ENCODE measurements at places on chromosomes 4 and X.

DNA sequence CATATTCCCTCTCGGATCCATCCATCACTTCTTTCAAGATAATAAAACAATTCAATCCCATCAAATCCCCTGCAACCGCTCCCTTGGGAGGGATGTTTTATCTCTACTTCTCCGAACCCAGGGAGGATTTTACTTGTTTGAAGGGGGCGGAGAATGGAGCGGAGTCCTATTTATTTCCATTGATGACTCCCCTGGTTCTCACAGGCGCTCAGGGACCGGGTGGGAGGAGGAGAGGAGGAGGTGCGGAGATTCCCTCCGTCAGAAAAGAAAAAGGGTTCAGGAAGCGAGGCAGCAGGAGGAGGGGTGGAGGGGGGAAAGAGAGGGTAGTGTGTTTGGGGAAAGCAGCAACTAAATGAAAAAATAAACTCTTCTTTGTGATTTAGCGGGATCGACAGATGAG is 2.1 kb downstream of the NDNF start:
- no peak for DNase-seq
- no peak overlapping the region for H3K27ac ChIP-seq
- H3K27me3 ChIP-seq, result peaks cover 40% of the 10 kb centered on the region

- H3K27ac ChIP-seq, result no peak overlapping the region
- peaks cover 9% of the 10 kb centered on the region for H3K36me3 ChIP-seq
- no peak overlapping the region for H3K4me3 ChIP-seq
- H3K27me3 ChIP-seq, result no peaks in the 10 kb centered on the region
- no peak for DNase-seq
Measured at GRCh38 chrX:65745427-65745826, 78.0 kb downstream of the MSN start.

DNA sequence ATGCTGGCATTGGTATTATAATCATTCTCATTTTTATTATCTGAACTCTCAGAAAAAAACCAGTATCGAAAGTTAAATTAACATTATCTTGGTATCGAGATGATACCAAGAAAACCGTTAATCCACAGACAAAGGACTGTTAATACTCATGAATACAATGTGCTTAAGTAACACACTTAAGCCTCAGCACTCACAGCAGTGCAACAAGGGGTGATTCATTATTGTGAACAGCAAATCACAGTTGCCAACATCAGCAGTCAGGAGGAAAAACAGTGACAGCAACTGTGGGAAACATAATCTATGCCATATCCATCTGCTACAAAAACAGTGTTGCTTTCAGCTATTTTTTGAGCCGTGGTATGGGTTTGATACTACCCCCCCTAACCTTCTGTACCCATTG is 210.9 kb upstream of the ATOH1 start:
- H3K36me3 ChIP-seq, result no peaks in the 10 kb centered on the region
- no peak for DNase-seq
- no peak overlapping the region for H3K27ac ChIP-seq
- no peaks in the 10 kb centered on the region for H3K4me1 ChIP-seq
- no peaks in the 10 kb centered on the region for H3K27me3 ChIP-seq

DNA sequence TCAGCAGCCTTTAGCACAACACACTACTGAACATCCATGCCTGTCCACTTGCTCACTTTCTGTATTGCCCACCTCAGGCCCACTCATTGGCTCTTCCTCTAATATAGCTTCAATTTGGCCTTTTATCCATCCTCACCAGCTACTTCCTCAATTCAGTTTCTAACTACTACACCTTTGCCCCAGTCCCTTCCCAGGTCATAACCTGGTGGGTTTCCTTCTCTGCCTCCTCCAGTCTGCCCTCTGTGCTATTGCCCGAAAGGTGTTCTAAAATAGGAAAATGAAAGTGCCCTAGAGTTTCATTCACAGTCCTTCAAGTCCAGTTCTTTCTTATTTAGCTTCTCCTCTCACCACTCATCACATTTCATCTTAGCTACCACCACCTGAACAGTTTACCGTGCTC is 23.1 kb downstream of the MOSPD2 start:
- no peak for DNase-seq
- no peak overlapping the region for H3K27ac ChIP-seq
- H3K4me3 ChIP-seq, result no peak overlapping the region
- H3K4me1 ChIP-seq, result peaks cover 9% of the 10 kb centered on the region
- H3K36me3 ChIP-seq, result no peaks in the 10 kb centered on the region

DNA sequence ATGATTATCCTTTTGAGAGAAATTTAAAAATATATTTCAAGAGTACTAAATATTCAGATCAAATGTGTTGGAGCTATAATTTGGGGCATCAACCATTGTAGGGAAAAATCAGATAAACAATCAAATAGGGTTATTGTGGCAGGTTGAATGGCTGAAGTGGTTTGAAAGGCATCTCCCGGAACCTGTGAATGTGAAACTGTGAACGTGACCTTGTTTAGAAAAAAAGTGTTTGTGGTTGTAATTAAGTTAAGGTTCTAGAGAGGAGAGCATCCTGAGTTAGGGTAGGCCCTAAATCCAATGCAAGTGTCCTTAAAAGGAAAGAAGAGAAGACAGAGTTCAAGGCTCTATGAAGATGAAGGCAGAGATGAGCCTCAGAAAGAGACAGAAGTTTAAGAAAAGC is 37.4 kb downstream of the ADGRA3 start:
- no peak overlapping the region for H3K27ac ChIP-seq
- H3K27me3 ChIP-seq, result no peaks in the 10 kb centered on the region
- no peak overlapping the region for H3K4me3 ChIP-seq
- DNase-seq, result no peak

GRCh38 chrX:150499240-150499639 is 69.2 kb upstream of the MTM1 start:
- H3K4me1 ChIP-seq, result peaks cover 6% of the 10 kb centered on the region
- H3K27ac ChIP-seq, result no peak overlapping the region
- H3K4me3 ChIP-seq, result no peak overlapping the region

DNA sequence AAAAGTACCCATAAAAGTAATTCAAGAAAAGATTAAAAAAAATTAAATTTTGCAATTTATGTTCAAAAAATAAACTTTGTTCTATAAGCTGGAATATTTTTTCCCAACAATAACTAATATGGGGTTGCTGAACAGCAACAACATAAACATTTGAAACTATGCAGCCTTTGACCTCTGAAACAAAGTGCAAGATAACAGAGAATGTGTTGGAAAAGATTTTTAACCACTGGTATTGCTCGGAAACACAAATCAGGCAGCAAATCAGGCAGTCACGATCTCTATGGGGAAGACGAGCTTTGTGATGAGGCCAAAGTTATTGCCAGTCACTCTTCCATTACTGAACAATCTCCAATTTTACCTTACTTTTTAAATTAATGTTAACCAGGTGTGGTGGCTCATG is 332.1 kb downstream of the PABPC4L start:
- no peak overlapping the region for H3K27ac ChIP-seq
- DNase-seq, result no peak
- H3K27me3 ChIP-seq, result no peaks in the 10 kb centered on the region

GRCh38 chr4:39085891-39086290 is 23.9 kb downstream of the KLHL5 start:
- H3K27me3 ChIP-seq, result no peaks in the 10 kb centered on the region
- H3K36me3 ChIP-seq, result peaks cover 1% of the 10 kb centered on the region
- no peak overlapping the region for H3K27ac ChIP-seq
- H3K4me3 ChIP-seq, result no peak overlapping the region
- DNase-seq, result no peak

DNA sequence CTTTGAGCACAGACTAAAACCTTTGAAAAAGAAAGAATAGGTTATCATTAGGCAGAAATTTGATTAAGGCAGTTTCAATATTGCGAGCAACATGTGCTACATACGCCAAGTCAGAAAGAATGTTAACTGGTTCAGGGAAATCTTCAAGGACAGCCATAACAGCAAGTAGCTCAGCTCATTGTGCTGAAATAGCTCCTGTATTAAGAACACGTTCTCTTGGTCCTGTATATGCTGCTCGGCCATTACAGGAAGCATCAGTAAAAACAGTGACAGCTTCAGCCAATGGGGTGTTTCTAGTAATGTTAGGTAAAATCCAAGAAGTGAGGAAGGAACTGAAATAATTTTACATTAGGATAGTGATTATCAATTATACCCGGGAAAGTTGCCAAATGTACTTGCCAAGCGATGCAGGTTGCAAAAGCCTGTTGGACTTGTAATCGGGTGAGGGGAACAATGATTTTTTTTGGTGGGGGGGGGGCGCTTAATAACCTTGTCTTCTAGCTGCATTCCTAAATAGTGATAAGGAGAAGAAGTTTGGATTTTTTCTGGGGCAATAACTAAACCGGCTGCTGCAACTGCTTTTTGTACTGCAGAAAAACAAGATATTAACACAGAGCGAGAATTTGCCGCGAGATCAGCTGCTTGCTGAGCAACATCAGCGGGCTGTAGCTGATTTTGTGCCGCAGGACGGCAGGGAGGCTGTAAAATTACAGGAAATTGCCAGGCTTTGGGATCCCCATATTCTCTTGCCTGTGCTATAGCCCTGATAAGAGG is 49.4 kb upstream of the RASSF6 start:
- no peaks in the 10 kb centered on the region for H3K27me3 ChIP-seq
- no peaks in the 10 kb centered on the region for H3K36me3 ChIP-seq
- no peak overlapping the region for H3K27ac ChIP-seq
- no peaks in the 10 kb centered on the region for H3K4me1 ChIP-seq
- no peak overlapping the region for H3K4me3 ChIP-seq
- no peak for DNase-seq

DNA sequence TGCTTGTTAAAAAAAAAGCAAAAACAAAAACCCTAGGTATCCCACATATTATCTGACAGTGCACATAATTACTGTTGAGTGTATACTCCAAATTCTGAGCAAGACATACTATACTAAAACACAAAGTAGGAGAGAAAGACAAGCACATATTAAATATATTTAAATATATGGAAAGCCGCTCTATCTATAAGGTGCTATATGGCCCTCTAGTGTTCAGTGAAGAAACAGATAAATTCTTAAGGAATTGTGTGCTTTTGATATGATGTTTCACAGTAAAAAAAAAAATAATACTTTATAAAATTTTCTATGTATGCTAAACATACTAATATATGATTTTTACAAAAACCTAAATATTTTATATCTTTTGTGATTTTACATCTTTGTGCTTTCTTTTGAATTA is 137.8 kb downstream of the FBXW7 start:
- H3K36me3 ChIP-seq, result no peaks in the 10 kb centered on the region
- no peak for DNase-seq
- H3K27ac ChIP-seq, result no peak overlapping the region
- H3K27me3 ChIP-seq, result no peaks in the 10 kb centered on the region

- no peak for DNase-seq
- H3K27me3 ChIP-seq, result no peaks in the 10 kb centered on the region
- no peaks in the 10 kb centered on the region for H3K4me1 ChIP-seq
Measured at GRCh38 chr4:54473798-54474197, 184.0 kb upstream of the KIT start.

DNA sequence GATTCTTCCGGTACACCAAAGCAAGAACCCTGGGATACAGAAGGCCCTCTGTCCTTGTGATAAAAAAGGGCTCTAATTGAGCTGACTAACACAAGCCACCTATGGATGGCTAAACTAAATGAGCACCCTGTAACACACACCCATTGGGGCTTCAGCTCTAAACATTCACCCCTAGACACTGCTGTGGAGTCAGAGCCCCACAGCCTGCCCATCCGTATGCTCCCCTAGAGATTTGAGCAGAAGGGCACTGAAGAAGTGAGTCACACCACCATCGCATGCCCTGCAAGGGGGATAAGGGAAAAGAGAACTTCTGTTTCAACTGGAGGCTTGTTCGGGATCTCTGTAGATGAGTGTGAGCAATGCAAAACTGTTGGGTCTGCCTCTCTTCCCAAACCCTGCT is 545.2 kb downstream of the KCTD8 start:
- H3K4me1 ChIP-seq, result no peaks in the 10 kb centered on the region
- H3K27ac ChIP-seq, result no peak overlapping the region
- DNase-seq, result no peak
- no peaks in the 10 kb centered on the region for H3K27me3 ChIP-seq
- H3K4me3 ChIP-seq, result no peak overlapping the region

DNA sequence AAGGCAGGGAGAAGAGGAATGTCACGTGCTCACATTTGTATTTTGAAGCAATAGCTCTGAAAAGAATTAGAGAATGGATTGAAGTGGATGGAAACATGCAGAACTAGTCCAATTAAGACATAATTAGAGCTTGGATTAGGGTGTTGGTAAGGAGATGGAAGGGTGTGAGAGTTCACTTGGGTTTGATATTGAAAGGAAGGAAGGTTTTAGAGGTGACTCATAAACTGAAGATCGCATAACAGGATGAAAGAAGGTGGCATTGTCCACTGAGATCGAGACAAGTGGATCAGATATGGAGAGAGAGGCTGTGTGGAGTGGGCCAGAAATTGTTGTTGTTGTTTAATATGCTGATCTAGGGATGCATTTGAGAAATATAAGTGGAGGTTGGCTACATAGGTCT is 244.0 kb upstream of the SMIM31 start:
- H3K4me3 ChIP-seq, result no peak overlapping the region
- no peaks in the 10 kb centered on the region for H3K4me1 ChIP-seq
- H3K36me3 ChIP-seq, result no peaks in the 10 kb centered on the region
- no peak for DNase-seq

GRCh38 chr4:169677150-169677748 is 56.9 kb downstream of the CLCN3 start:
- H3K27me3 ChIP-seq, result no peaks in the 10 kb centered on the region
- H3K4me3 ChIP-seq, result no peak overlapping the region
- H3K27ac ChIP-seq, result no peak overlapping the region
- H3K36me3 ChIP-seq, result no peaks in the 10 kb centered on the region

GRCh38 chr4:158630893-158631292 is 40.8 kb downstream of the C4orf46 start:
- H3K36me3 ChIP-seq, result no peaks in the 10 kb centered on the region

DNA sequence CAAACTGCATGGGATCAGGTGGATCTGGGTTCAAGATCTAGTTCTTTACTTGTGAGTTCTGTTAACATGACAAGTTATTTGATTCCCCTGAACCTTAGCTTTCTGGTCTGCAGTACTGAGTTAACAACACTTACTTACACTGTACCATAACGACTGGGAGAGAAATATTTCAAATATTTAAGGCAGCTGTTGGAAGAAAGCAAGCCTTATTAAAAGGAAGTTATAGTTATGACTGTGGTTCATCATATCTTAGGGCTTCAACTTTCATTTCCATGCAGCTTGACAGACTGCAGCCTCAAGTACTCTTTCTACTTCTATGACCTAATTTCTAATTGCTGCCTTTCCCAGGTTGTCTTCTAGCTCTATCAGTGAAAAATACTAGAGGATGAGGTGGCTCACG is 40.0 kb upstream of the PDGFRA start:
- H3K27me3 ChIP-seq, result no peaks in the 10 kb centered on the region
- H3K4me3 ChIP-seq, result no peak overlapping the region
- no peaks in the 10 kb centered on the region for H3K4me1 ChIP-seq
- DNase-seq, result no peak

DNA sequence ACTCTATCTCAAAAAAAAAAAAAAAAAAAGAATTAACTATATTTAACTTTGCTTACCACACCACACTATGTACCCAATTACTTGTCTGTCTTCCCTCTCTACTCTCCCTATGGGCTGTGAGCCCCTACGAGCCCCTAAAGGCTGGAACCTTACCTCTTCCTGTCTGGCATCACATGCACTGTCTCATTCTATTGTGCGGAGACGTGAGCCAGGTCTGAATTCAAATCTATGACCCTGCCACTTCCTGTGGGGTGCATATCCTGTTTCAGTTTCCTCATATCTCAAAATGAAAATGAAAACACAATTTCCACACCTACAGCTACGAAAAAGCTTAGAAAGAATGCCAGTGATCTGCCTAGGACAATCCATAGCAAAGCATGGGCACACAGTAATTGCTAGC is 42.9 kb upstream of the HS3ST1 start:
- peak; percentile 76 for DNase-seq
- peak overlapping the region; percentile 59 for H3K27ac ChIP-seq
- peaks cover 32% of the 10 kb centered on the region for H3K4me1 ChIP-seq
- H3K27me3 ChIP-seq, result no peaks in the 10 kb centered on the region
- peak overlapping the region; percentile 24 for H3K4me3 ChIP-seq

- H3K27me3 ChIP-seq, result no peaks in the 10 kb centered on the region
- H3K4me3 ChIP-seq, result no peak overlapping the region
- H3K27ac ChIP-seq, result no peak overlapping the region
- H3K36me3 ChIP-seq, result no peaks in the 10 kb centered on the region
Measured at GRCh38 chr4:160510928-160511327, 1408.0 kb downstream of the RAPGEF2 start.

All from endothelial cell of umbilical vein (primary cell).